ENCODE measurements at places on chromosomes 2 and 18. TPM values are rescaled to one million over a fixed set of nuclear protein-coding genes. Genes with fewer than 3 reads are reported as not detected.

The HOXD9 gene
- 7.6 TPM for total RNA-seq

The DSEL gene
- 7.6 TPM for total RNA-seq

The LRP1B gene
- total RNA-seq = not detected

The FBLN7 gene
- total RNA-seq = 5.8 TPM

The CHRNG gene
- total RNA-seq = not detected

The SNTG2 gene
- total RNA-seq = 1.5 TPM

The FIGN gene
- total RNA-seq = 4.7 TPM

The CCDC142 gene
- total RNA-seq = 12.5 TPM

The TACR1 gene
- not detected for total RNA-seq

The DPP10 gene
- not detected for total RNA-seq

The LYPD1 gene
- 29.2 TPM for total RNA-seq

The TWSG1 gene
- total RNA-seq = 74.9 TPM

The ARL4C gene
- 30.0 TPM for total RNA-seq

The STON1 gene
- total RNA-seq = 7.3 TPM

The RNF152 gene
- 26.7 TPM for total RNA-seq

The KCTD1 gene
- 11.9 TPM for total RNA-seq

The SPATS2L gene
- total RNA-seq = 76.1 TPM

The COL3A1 gene
- 54.2 TPM for total RNA-seq

The FBXO41 gene
- 2.3 TPM for total RNA-seq

The IGFBP2 gene
- 268 TPM for total RNA-seq

The LCT gene
- total RNA-seq = not detected

The COL5A2 gene
- 229 TPM for total RNA-seq

The NEB gene
- total RNA-seq = 1.5 TPM

The CBLN2 gene
- total RNA-seq = 0.47 TPM

The KIAA2012 gene
- not detected for total RNA-seq

The CASP10 gene
- total RNA-seq = 42.1 TPM

The SERPINB12 gene
- total RNA-seq = not detected

The MAP3K19 gene
- total RNA-seq = not detected

The TMEM185B gene
- 39.1 TPM for total RNA-seq
